NCI-H2029 treated with DMSO at 0.1 percent for 48 hours (cell line): ENCODE measurements at places on chromosomes 1 and 21.

GRCh38 chr1:57086154-57086553 lies 120.3 kb upstream of the C8B start:
- no peak for DNase-seq

DNA sequence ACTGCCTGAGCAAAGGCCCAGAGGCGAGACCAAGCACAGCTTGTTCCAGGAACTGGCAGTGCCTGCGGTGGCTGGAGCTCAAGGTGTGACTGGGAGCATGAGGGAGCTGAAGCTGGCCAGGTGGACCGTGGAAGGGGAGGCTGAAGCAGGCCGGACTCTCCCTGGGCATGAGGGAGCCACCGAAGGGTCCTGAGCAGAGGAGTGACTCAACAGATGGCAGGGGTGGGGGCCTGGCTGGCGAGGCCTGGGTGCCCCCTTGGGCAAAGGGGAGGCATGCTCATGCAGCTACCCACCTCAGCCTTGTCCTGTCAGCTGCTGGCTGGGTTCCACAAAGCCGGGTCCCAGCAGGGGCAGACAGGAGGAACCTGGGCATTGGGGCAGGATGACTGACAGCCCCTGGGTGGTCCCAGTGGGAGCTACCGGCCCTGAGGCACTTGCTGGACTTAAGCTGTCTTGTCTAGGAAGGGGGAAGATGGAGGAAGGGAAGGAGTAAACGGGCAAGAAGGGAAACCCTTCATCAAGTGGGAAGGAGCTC lies 118.9 kb downstream of the LACTBL1 start:
- no peak for DNase-seq

DNA sequence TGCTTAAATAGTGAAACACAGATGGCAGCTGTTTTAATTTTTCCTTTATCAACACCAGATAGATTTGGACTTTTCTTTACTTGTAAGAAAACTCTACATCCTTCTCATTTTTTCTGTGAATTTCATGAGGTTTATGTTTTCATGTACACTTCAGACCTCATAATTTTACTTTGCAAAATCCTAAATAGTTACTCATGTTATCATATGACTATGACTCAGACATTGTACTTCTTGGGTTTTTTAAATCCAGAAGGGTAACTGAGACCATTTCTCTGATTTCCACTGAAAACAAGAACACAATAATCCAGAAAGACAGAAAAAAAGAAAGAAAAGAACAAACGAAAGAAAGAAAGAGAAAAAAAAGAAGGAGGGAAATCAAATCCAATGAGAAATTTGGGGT lies 1021.6 kb downstream of the NCAM2 start:
- no peak for DNase-seq

DNA sequence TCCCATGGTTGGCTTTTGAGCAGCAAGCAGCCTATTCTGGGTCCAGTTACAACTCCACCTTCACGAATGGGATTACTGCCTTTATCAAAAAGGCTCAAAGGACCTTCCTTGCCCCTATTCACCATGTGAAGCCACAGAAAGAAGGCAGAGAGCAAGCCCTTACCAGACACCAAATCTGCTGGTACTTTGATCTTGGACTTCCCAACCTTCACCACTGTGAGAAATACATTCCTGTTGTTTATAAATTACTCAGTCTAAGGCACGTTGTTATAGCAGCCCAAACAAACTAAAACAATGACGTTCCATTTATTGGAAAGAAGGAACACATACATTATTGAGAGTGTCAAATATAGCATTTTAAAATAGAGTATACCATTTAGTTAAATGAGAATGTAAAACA lies 1557.9 kb downstream of the PLA2G4A start:
- no peak for DNase-seq

DNA sequence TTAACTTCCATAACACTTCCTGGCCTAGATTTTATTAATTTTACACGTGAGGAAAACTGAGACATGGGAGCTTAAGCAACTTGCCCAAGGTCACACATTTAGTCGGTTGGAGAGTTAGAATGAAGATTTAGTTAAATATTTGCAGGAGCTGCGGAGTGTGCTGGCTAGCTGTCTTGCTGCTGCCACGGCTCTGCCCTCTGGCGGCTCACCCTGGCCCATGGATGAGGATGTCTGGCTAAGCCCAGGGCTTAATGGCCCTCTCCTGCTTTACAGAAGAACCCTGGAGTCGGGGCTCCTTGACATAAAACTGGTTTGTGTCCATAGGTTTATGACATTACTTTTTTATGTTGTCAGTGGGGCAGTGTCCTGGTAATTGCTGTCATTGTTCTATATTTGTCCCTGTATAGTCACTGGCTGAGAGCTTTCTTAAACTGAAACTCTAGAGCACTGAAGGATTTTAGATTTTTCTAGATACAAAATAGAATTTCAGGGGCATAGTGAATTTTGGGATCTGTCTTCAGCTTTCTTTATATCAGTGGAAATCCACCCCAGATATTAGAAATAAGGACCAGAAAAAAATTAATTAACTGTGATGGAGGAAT lies 88.9 kb upstream of the WLS start:
- DNase-seq = peak; percentile 34

DNA sequence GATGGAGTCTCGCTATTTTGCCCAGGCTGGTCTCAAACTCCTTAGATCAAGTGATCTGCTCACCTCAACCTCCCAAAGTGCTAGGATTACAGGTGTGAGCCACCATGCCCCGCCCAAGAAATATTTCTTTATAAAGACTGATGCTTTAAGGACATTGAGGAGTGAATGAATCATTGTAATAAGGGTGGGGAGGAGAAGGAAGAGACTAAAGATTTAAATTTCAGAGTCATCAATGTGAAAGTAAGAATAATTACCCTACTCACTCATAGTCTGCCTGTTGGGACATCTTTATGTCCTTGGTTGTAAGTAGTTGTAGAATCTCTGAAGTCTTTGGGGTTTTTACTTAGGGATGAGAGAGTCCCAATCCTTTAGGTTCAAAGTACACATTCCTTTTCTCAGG lies 7.3 kb downstream of the KDM1A start:
- DNase-seq = no peak

GRCh38 chr1:98389809-98390208 lies 271.7 kb upstream of the SNX7 start:
- DNase-seq = no peak
